Natural killer cell (primary cell): ENCODE measurements at places on chromosomes 4 and X.
A peak's percentile ranks its signal among the peaks of the same experiment; 100 is the strongest.

DNA sequence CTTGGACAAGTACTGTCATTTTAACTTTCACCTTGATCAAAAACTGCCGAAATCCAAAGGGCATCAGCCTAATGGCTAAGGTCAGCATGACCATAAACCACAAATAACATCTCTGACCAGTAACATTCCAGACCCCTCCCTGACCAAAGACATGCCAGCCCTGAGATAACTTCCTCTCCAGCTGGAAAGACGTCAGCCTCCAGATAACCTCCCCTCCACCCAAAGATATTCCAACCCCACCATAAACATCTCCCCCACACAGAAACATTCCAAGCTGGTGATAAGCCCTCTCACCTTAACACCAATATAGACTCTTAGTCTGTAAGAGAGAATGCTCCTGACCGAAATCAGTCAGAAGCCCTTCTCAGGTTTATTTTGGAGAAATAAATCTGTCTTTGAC is 7.4 kb downstream of the PPP1R2C start:
- DNase-seq, result no peak

DNA sequence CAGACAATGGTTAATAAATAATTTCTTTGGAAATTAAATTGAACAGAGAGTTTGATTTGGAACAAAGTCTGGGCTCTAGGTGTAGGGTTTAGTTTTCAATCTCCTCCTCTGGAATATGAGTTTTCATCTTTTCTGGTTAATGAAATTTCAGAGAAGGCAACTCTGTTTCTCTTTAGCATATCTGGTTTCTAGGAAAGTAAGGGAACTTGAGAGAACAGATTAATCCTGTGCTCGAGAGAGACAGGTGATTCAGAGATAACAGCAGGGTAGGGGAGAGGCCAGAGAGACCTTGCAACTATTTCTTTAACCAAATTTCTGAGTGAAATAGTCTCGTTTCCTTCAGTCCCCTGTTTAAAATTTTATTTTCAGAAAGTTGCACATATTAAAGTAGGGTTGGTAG is 275.4 kb downstream of the GALNTL6 start:
- DNase-seq, result no peak

DNA sequence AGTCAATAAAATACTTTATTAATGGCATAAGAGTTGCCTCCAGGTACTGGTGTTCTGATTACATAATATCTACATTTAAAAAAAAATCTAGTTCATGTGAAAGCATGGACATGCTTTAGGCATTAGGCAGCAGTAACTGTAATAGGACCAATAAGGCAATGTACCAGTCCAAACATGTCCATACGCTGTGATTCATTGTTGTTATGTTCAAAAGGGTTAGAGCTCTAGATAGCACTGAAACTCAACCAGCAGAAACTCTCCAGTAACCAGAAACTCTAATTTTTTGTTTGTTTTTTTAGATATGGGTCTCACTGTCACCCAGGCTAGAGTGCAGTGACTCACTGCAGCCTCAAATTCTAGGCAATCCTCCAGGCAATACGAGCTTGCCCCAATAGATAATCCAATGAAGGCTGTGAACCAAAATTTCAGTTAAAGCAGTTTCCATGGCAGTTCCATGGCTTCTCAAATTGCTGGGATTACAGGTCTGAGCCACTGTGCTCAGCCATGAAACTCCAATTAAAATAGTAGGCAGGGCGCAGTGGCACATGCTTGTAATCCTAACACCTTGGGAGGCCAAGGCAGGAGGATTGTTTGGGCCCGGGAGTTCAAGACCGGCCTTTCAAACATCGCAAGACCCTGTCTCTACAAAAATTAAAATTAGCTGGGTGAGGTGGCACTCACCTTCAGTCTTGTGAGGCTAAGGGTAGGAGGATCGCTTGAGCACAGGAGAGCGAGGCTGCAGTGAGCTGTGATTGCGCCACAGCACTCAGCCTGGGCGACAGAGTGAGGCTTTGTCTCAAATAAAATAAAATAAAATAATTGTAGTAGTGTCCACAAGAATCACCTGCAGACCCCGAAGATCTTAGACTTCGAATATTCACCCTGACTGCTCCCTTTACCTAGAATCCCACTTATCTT is 36.3 kb downstream of the MGARP start:
- DNase-seq, result no peak

GRCh38 chrX:1576201-1576992 is 15.0 kb upstream of the AKAP17A start:
- peak; percentile 71 for DNase-seq

DNA sequence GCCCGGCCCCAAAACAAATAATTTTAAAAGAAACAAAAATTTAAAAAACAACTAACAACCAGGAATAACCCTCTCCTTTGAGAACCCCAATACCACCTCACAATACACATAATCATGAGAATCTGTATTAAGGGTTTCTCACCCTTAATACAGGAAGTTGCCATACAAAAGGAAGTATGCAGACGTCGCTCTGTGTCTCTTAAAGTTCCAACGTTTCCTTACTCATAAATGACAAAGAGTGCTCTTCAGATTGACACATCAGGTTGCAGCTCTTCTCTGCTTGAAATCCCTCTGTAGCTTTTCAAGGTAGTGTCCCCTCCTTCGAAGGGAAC is 73.9 kb upstream of the IRF2 start:
- no peak for DNase-seq

- peak; percentile 13 for DNase-seq
These were observed 898 bp downstream of the UBQLN2 start for GRCh38 chrX:56564164-56564885.

DNA sequence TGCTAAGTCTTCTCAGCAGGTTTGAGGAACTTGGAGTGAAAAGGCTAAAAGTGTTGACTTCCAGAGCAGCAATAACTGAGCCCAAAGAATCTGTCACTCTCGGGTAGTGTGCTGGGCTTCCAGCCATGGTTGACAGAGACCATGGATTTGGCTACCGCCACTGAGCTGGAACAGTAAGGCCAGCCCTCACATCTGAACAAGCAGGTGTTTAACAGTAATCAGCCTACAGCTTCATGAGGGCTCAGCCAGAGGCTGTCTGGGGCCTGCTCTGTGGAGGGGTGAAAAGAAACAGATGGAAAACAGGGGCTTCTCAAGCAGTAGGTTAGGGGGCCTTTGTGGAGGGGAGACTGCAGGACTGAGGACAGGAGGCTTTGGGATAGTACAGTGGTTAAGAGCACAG is 14.9 kb downstream of the RASL11B start:
- no peak for DNase-seq

DNA sequence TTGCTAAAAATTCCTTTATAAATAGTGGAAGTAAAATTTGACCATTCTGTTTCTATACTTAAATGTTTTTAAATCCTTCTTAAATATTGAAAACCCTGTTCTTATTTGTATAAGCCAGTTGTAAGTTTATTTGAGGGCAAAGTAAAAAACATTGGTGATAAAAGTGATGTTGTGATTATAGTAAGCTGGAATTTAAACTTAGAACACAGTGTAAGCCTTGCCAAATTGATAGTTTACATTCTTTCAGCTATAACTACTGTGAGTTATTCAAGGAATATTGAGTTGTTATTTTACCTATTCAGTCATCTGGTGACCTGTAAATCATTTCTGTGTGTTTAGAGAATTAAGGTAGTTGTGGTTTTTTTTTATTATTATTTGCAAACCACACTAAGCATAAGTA is 9.6 kb downstream of the YY2 start:
- DNase-seq, result no peak
